Stimulated activated CD8-positive, alpha-beta memory T cell treated with anti-CD3 and anti-CD28 coated beads, Interleukin-15, amount 100 ng/mL, for 1 hour (primary cell): ENCODE measurements at places on chromosomes 2 and 18.
A peak's percentile ranks its signal among the peaks of the same experiment; 100 is the strongest.

- DNase-seq = peak; percentile 65
Observed at GRCh38 chr2:218286570-218287459, 5.5 kb downstream of the TMBIM1 start.

DNA sequence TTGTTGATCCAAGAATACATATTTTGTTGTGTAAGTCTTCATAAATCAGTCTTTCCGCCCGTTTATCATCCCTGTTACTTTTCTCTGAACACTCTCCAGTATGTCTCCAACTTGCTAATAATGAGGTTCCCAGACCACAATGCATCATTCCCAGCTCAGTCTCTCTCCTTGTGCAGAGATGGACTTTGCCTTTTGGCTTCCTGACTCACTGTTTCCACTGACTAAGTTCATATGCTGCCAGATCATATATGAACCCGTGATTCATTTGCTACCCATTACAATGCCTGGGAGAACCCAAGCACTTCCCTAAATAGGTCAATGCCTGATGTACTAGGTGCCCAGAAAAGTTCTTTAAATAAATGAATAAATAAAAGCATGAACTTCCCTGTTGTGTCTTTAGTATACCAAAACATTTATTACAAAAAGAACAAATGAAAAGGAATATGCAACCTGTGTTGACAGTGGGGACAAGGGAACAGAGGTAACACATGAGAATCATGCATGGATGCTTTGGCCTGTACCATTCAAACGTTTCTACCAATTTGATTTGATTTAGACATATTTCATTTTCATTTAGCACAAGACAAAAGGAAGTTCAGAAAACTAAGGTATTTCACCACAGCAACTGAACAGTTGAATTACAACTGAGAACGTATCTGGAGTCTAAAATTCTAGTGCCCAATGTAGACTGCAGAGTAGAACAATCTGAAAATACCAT is 215.4 kb upstream of the HNRNPA3 start:
- DNase-seq = no peak

GRCh38 chr2:239380831-239381708 is 19.8 kb downstream of the HDAC4 start:
- no peak for DNase-seq

GRCh38 chr2:238254095-238254723 is 14.4 kb upstream of the HES6 start:
- no peak for DNase-seq

DNA sequence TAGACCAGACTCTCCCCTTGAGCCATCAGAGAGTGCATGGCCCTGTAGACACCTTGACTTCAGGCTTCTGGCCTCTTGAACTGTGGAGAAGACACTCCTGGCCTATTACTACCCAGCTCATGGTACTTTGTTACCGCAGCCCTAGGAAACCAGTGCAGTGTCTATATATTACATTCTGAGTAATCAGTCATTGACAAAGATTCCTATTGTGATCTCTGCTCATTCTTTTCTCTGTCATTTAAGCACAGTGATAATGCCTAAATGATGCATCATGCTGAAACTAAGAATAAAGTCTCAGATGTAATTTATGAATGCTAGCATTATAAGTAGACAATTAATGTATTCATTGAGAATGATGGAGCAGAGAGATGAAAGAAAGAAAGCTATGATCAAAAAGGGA is 603.5 kb downstream of the SOCS6 start:
- no peak for DNase-seq

- no peak for DNase-seq
Observed at GRCh38 chr2:132671151-132671835, 1.3 kb upstream of the LYPD1 start.

DNA sequence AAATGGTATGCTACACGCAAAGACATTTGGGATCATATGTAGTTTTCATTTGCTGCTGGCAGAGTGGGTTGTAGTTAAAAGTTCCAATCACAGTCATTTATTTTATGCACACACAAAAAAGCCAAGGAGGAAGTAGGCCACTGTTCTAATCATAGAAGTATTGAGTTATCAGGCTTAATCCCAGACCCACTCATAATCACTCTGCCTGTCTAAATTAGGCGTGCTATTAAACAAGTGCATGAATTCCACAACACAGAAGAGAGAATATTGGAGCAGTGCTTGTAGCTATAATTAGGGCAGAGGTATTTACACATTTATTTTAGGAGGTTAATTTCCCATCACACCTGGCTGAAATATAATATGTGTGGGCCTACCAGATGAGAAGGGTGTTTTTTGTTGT is 65.7 kb upstream of the FIGN start:
- DNase-seq = no peak

GRCh38 chr2:201774546-201774945 is 6.2 kb downstream of the ALS2 start:
- no peak for DNase-seq

GRCh38 chr18:5294113-5294456 is 1.4 kb downstream of the ZBTB14 start:
- no peak for DNase-seq

DNA sequence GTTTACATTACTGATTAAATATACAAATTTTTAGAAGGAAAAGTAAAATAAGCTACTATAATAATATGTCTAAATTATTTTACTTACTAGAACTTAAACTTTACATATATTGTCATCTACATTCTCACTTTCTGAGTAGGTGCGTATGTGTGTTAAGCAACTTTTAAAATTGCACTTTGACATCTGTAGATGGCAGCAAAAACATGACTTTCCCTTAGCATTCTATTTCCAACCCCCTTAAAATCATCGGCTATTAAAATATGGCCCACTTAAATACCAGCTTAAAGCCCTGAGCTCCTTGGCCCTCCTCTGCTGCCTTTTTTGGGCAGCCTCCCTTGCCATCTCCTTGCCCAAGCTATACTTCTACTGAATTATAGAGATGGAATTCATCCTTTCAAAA is 78.0 kb downstream of the UPP2 start:
- no peak for DNase-seq

- no peak for DNase-seq
Observed at GRCh38 chr2:117273009-117273671, 541.4 kb upstream of the DDX18 start.

DNA sequence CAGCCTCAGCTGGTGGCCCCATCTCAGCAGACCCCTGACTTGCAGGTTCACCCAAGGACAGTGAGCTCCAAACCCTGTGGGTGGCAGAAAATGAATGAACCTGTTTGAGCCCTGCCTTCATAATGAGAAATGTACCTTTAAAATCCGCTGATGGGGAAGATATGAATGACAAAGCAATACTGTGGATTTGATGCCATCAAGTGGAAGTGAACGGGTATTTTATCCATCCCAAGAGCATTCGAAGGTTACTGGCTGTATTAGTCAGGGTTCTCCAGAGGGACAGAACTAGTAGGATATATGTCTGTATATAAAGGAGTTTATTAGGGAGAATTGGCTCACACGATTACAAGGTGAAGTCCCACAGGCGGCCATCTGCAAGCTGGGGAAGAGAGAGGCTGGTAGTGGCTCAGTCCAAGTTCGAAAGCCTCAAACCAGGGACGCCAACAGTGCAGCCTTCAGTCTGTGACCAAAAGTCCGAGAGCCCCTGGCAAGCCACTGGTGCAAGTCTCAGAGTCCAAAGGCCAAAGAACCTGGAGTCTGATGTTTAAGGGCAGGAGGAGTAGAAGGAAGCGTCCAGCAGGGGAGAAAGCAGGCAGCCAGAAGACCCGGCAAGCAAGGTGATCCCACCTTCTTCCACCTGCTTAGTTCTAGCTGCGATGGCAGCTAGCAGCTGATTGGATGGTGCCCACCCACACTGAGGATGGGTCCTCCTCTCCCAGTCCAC is 32.1 kb downstream of the TOGARAM2 start:
- no peak for DNase-seq

DNA sequence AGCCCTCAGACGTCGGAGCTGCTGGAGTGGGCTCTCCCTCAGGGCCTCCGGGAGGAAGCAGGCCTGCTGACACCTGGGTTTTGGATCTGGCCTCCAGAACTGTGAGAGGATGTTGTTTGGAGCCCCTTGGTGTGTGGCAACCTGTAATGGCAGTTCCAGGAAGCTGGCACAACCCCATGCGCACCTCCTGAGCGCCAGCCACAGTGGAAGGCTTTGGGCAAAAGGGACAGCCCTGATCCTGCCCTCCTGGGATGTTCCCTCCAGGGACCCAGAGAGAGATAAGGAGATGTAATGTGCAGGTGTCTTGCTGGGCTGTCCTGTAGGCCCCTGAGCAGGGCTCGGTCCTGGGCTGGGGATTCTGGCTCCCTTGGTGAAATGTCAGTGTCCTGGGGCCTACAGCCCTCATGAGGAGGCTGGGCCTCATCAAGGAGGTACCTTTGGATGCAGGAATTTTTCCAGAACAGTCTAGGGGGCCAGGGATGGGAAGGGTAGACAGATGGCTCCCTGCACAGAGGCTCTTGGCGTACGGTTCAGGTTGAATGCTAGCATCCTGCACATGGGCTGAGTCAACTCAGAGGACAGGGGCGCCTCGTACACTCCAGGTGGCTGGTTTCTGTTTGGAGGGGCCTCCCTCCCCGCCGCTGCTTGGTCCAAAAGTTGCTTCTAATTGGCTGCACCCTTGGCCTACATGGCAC is 61.1 kb downstream of the ASB1 start:
- DNase-seq = no peak

GRCh38 chr2:162574615-162575452 is 230.9 kb downstream of the GCA start:
- no peak for DNase-seq

DNA sequence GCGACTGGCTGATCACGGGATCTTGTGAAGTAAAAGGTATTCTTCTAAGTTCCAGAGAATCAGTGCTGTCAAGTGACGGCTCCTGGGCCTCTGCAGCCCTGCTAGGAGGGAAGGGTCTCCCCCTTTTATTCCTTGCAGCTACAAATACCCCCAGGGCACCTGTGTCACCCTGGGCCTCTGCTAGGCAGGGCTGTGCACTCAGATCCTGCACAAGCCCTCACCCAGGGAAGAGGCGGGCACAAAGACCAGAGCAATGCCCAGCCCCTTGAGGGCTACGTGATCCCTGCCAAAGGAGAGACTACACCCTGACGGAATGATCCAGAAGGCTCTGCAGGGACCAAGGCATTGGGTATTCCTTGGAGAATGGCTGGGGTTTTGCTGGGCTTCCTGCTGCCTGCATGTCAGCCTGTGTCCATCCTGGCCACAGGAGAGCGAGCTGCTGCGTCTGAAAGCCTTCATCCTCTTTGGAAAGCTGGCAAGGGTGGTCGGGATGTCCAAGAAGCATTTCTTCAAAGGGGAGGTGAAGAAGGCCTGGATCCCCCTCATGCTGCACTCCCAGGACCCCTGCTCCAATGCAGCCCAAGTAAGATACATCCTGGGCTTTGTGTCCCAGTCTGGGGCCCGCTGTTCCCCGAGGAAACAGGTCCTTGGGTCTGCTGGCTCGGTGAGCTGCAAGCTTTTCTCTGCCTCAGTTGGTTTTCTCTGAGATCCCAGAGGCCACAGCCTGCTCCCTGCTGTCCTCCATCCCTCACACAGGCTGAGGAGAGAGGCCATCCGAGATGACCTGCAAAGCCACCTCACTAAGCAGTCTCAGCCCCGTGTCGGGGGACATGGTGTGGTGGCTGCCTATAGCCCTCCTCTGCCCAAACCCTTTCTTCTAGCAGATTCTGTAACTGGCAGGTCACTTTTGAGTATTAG is 24.9 kb downstream of the HJURP start:
- DNase-seq = no peak

GRCh38 chr18:11154368-11154989 is 5.1 kb upstream of the PIEZO2 start:
- DNase-seq = no peak

- no peak for DNase-seq
Observed at GRCh38 chr18:62523631-62524439, 1.0 kb downstream of the ZCCHC2 start.

DNA sequence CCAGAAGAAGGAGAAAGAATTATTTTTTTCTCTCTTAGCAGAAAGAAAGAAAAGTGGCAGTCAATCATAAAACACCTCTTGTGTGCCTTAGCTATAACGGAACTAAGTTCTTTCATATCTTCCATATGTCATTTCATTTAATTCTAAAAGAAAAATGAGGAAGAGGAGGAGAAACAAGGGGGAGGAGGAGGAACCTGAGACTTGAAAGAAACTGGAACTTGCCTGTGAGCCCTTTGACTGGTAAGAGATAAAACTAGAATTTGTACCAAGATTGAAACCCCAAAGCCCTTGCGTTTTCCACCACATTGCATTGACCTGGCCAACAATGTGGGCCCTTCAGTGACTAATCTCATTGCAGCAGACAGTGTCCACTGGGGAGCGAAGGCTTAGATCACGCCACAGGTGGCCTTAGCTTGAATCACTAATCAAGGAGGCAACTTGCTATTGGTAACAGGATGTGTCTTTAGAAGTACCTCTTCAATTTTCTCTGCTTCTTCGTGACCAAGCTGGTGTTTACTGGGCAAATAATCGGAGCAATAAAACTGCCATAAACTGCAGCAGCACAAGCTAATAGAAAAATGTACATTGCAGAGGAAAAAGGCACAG is 307.9 kb downstream of the CLIP4 start:
- no peak for DNase-seq

GRCh38 chr2:46376586-46376985 is 79.4 kb downstream of the EPAS1 start:
- DNase-seq = no peak

DNA sequence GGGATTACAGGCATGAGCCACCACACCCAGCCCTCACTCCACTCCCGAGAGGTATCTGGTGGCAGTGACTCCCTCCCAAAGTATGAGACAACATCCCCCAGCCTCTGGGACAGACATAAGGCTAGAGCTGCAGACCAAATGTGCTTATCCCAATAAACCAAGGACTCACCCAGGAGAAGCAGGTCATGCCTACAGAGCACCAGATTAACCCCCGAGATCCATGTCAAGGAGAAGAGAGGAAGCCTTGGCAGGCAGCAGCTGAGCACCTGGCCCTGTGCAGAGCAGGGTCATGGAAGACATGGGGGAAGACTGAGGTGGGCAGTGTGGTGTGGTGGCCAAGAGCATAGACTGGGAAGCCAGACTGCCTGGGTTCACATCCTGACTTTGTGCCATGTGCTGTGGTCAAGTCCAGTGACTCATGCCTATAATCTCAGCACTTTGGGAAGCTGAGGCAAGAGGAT is 7.2 kb downstream of the RAB11FIP5 start:
- no peak for DNase-seq

DNA sequence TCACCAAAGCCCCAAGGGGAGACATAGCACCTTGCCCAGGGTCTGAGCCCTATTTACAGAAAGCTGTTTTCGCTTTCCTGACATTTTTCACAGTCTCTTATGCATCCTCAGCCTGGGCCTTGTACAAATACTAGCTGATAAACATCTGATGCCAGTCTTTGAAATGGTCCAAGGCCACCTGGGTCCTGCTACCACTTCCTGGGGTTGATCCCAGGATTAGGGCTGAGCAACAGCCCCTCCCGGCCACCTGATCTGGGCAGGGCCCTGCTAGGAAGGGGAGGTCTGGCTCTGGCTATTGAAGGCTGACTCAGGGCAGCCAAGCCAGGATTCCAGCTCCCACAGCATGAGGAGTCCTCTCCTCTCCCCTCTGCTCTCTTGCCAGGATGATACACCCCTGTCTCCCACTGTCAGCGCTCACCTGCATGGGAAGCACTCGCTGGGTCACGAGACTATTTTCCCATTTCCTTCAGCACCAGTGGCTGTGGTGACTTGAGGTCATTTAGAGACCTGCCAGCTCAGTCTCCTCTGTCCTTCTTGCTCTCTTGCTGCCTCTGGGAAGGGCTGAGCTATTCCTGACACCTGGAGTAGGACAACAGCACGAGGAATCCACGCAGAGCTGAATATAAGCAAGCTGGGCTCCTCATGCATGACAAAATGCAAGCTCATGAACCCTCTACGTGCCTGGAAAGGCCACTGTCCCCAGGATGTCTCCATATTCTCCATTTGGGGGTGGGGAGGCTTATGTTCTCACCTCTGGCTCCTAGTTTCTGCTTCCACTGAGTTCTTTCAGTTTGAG is 53.0 kb upstream of the LGALSL start:
- DNase-seq = no peak
